Activated T-cell treated with anti-CD3 and anti-CD28 coated beads for 1 hour (primary cell): ENCODE measurements at places on chromosomes 4 and X.

- no peak for DNase-seq
Measured at GRCh38 chrX:97401586-97402136, 518.0 kb downstream of the RPA4 start.

GRCh38 chrX:19832191-19832965 is 55.0 kb downstream of the SH3KBP1 start:
- DNase-seq: no peak

- DNase-seq: no peak
Measured at GRCh38 chrX:4240541-4241194, 527.2 kb upstream of the PRKX start.

DNA sequence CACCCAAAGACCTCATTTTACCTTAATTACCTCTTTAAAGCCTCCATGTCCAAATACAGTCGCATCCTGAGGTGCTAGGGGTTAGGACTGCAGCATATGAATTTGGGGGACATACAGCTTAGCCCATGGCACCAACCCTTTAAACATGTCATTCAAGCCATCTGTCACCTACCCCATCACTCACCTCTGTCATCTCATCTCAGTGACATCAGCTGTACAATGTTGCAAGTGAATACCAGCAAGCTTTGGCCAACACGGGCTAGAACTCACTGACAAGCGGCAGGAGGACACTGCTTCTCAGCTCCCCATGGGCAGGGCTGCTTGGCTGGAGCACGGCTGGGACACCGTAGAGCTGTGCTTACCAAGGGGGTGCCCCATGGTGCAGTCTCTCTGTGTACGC is 107.5 kb downstream of the STK32B start:
- DNase-seq: no peak

GRCh38 chr4:63348735-63349673 is 1060.2 kb downstream of the TECRL start:
- DNase-seq: no peak

DNA sequence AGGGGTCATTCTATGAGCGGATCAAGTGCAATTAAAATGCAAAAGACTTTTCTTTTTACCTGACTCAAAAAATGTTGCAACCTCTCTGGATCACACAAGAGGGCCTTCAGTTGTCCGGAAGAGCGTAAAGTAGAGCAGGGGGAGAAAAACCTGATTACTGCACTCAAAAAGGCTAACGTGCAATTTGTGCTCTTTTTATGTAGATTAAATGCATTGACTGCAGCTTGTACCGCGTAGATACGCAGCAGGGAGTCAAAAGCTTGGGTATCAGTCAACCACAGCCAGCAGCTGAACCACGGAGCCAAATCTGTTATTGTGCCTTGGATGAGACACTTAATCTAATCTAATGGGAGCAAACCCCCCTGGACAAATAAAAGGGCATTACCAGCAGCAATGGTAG is 107.3 kb upstream of the RAI2 start:
- DNase-seq: no peak

DNA sequence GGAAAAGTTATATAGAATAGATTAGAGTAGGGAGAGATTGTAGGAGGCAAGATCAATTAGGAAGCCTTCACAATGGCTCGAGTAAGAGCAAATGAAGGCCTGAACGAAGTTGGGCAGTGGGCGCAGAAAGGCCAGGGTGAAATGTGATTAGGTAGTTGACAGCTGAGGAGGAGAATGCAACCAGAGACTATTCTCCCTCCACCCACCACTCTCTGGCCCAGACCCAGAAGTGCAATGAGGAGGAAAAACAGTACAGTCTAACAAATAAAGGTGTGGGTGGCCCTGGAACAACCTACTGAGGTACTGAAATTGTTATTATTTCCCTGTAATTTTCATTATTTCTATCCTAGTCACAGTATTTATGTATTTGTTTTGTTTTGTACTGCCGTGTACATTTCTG is 176.7 kb downstream of the SLC39A8 start:
- DNase-seq: no peak

GRCh38 chrX:18353931-18354368 is 538 bp downstream of the SCML2 start:
- DNase-seq: no peak

DNA sequence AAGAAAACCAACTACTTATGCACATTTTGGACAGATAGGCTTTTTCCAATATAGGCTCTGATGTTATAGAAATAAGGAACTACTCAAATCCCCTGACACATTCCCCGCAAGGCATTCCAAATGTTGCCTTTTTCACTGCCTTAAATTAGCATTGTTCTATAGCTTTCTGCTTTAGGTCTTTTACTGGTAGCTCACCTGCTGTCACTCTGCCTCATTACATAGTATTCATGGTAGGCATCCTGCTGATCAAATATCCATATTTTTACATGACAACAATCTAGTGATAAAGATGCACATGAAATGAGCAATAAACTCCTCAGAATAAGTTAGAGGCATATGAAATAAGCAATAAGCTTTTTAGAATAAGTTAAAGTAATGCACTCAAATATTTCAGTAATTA is 542.7 kb downstream of the FAM133A start:
- DNase-seq: no peak

GRCh38 chrX:150544835-150545770 is 23.3 kb upstream of the MTM1 start:
- DNase-seq: no peak

DNA sequence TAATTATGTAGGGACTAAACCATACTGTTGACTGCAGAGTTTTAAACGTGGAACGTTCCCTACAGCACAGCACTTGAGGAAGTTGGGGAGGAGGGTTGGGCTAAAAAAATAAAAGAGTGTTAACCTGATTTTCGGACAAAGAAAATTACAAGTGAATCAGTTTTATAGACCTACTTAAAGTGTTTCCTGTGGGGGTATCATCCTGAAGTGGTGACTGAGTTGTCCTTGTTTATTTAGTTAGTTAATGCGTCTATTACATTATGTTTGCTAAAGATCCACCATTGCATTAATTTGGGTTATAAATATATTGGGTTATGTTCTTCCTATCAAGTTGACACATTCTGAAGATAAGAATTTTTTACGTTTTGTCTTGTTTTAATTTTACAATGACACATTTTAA is 14.7 kb downstream of the UNC5C start:
- no peak for DNase-seq

- DNase-seq: no peak
Measured at GRCh38 chrX:19177721-19178120, 55.5 kb upstream of the ADGRG2 start.

GRCh38 chr4:74258963-74259362 is 49.3 kb upstream of the EPGN start:
- DNase-seq: no peak

DNA sequence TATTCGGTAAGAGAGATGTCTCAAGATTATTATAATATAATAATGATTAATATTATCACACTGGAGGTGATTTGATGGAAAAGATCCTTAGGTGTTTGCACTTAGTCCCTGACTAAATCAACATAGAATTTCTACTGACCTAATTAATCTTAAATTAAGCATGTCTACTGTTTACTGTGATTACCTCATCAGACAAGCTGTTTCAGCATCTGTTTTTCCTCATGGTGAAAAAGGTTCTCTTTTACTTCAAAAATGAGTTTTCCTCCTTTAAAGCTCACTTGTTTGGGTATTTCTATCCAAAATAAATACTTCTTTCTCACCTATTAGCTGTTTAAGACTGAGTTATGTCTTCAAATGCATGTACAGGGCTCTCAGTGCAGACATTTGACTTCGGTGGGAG is 407.8 kb downstream of the NKX6-1 start:
- no peak for DNase-seq

DNA sequence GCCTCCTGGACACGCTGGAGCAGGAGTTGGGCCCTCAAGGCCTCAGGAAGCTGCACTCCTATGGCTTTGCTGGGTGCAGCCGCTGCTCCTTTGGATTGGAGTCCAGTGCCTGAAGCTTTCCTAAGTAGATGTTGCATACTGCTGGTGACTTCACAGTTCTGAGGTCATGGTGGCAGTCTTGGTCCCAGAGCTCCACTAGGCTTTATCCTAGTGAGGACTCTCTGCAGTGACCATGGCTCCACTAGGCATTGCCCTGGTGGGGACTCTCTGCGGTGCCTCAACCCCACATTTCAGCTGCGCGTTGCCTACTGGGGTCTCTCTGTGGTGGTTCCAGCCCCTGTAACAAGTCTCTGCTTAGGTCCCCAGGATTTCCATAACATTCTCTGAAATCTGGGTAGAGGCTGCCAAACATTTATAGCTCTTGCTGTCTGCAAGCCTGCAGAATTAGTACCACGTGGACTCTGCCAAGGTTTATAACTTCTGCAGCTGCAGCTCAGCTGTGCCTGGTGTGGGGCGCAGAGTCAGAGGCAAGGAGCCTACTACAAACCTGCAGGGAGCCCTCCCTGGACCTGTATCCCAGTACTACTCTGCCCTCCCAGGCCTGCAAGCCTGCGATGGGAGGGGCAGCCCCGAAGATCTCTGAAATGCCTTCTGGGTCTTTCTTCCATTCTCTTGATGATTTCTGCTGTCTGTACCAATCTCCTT is 46.0 kb upstream of the NFKB1 start:
- DNase-seq: no peak

DNA sequence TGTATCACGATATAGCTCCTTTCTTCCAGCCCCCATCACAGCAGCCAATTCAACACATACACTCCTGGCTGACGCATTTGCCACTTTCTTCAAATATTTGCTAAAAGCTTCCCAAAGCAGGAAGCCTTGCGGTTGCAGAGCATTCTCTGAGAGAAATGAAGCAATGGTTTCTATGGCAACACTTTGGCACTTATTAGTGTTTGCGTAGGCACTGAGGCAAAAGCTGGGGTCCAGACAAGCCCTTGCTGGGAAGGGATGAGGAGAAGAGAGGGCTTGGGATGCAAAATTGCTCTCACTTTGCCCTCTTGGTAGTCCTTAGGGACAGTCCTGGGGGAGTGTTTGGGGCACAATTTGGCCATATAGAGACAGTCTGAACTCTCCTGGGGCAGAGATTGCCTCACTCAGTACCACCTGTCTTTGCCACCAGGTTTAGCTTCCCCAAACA is 55.0 kb upstream of the PAK3 start:
- no peak for DNase-seq

GRCh38 chr4:167233685-167234315 is 494 bp downstream of the SPOCK3 start:
- DNase-seq: no peak

GRCh38 chr4:56731857-56732256 is 50.8 kb upstream of the HOPX start:
- no peak for DNase-seq

DNA sequence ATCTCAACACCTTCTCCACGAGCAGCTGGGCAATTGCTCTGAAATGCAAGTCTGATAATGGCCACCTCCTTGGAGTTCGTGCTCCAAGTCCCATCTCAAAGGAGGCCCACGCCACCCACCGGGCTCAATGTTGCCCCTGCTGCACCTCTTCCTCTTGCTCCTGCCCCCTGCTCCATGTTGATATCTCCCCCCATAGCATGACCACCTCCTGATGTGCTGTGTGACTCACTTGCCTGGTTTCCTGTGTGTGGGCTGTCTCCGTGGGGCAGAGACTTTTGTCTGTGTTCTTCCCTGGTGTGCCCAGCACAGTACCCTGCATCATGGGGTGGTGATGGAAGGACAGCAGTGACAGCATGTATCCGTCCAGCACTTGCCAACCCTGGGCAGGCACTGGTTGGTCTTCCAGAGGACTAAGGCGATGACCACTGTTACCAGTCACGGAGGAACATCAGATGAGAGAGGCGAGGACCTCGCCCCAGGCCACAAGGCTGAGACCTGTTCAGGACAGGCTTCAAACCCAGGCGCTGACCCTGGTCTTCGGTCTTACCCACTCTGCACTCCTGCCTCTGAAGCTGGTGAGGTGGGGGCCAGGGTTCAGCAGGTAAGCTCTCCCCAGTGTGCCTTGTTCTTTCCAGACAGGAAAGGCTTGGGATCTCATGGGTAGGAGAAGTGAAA is 104.6 kb upstream of the LRPAP1 start:
- DNase-seq: no peak

DNA sequence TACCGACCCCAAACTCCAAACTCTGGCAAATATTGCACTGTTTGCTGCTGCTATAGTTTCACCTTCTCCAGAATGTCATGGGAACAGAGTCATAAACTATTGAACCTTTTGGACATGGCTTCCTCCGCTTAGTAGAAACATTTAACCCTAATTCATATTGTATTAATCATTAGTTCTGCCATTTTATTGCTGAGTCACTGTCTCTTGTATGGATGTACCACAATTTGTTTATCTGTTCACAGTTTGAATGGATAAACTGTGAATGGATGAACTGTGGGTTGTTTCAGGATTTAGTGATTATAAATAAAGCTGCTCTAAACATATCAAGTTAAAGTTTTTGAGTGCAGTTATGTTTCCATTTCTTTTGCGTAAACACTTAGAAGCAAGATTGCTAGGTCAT is 10.1 kb downstream of the ANXA10 start:
- no peak for DNase-seq

- DNase-seq: no peak
Measured at GRCh38 chrX:102672856-102673255, 21.6 kb downstream of the GPRASP1 start.

DNA sequence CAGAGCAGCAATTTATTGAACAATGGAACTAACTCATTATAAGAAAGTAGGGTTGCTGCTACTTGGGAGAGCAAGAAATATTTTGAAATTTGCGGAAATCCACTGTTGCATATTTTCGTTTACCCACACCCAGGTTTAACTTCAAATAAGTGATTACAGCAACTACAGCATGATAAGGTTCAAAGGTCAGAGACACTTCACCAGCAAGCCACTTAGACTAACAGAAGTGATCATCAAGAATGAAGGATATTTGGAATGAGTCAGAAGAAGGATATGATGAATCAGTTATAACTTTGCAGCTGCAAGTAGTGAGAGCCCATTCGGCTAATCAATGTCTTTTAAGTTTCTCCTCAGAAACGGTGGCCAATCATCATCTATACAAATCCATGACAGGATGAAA is 199.3 kb downstream of the TMA16 start:
- no peak for DNase-seq

- DNase-seq: no peak
Measured at GRCh38 chr4:138595171-138595570, 353.0 kb upstream of the SLC7A11 start.

DNA sequence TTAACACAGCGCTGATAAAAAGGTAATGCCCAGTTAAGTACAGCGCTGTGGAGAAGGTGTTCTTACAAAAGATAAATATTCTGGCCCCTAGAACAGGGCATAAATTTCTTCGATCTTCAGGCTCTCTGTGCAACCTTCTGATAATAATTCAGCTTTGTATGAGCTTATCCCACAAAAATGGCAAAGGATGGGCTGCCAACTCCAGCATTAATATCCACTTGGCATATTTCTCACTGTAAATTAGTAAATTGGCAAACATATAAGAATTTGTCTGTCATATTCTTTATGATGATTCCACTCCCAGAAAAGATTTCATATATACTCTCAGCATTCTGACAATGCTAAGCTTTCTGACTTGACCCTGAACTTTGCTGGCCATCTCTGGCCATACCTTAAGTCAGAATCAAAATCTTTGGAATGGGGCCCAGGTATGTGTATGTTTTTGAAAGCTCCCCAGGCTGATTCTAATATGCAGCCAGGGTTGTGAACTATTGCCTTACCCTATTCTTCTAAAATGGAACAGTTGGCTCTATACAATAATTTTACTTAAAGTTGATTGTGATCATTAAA is 134.8 kb downstream of the FRYL start:
- no peak for DNase-seq
